Osteoblast (primary cell): ENCODE measurements at places on chromosomes 3 and 15.

- H3K27ac ChIP-seq = peak overlapping the region; percentile 100
- H3K27me3 ChIP-seq = no peaks in the 10 kb centered on the region
- H3K4me3 ChIP-seq = peak overlapping the region; percentile 20
- DNase-seq = peak; percentile 95
- peaks cover 44% of the 10 kb centered on the region for H3K4me1 ChIP-seq
Observed at GRCh38 chr15:62896969-62897486, 145.5 kb upstream of the TPM1 start.

GRCh38 chr3:49013738-49014660, 4.4 kb downstream of the DALRD3 start:
- peak; percentile 89 for DNase-seq
- H3K4me1 ChIP-seq = peaks cover 12% of the 10 kb centered on the region
- H3K27me3 ChIP-seq = no peaks in the 10 kb centered on the region
- no peak overlapping the region for H3K27ac ChIP-seq

GRCh38 chr15:66822114-66822513, 120.1 kb downstream of the SMAD6 start:
- DNase-seq = peak; percentile 46
- no peak overlapping the region for H3K4me3 ChIP-seq
- H3K4me1 ChIP-seq = peaks cover 22% of the 10 kb centered on the region
- no peaks in the 10 kb centered on the region for H3K27me3 ChIP-seq

DNA sequence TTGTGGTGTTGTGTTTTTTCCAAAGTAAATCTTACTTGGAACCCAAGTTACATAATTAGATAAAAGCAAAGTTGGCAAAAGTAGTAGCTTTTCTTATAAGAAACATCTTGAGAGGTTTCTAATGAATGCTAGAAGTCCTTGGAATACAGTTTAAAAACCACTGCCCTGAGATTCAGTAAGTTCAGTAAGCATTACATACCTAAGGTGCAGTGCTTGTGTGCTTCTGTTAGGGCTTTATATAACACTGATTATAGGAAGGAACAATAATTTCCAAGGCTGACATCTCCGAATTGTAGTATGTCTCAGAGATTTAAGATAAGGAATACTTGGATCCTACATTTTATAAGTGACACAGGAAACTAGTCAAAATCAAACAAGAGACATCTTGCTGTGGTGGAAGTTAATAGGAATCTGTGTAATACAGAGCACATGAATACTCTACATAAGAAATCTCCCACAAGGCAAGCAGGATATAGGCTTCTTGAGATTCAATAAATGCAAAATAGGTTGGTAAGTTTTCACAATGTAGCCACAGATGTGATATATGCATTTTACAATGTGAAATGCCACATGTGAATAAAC, 268.2 kb downstream of the LSAMP start:
- DNase-seq = no peak
- no peaks in the 10 kb centered on the region for H3K4me1 ChIP-seq

DNA sequence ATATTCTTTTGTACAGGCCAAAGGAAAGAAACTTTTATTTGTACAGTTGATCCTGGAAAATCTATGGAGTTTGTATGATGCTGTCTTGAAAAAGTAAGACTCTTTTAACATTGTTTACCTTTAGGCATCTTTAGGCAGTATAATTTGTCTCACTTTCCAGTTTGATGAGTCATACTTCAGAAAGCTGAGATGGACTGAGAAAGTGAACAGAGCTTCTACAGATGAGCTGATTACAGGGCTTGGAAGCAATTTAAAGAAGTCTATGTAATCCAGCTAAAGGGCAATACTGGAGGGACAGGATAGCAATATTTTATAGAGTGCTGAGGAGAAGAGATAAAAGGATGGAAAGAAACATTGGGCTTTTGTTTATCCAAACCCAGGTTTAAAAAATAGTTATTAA, 123.5 kb upstream of the GOLGA6L4 start:
- no peak overlapping the region for H3K4me3 ChIP-seq
- no peak overlapping the region for H3K27ac ChIP-seq
- no peaks in the 10 kb centered on the region for H3K4me1 ChIP-seq
- DNase-seq = no peak
- H3K27me3 ChIP-seq = no peaks in the 10 kb centered on the region
- H3K36me3 ChIP-seq = no peaks in the 10 kb centered on the region

- H3K4me1 ChIP-seq = peaks cover 15% of the 10 kb centered on the region
- no peak overlapping the region for H3K27ac ChIP-seq
- H3K4me3 ChIP-seq = no peak overlapping the region
- peak; percentile 82 for DNase-seq
- H3K36me3 ChIP-seq = no peaks in the 10 kb centered on the region
Observed at GRCh38 chr3:47007482-47008233, 28.2 kb downstream of the NBEAL2 start.

GRCh38 chr3:51982838-51983577, at the start of gene ACY1:
Gene ACY1 (plus strand): TSS chr3:51983535. CDS start chr3:51984065, 530 bp downstream.
- peak within 1 kb of the TSS; percentile 74 for H3K4me3 ChIP-seq
- peaks cover 22% of the 10 kb centered on the region for H3K4me1 ChIP-seq
- H3K27ac ChIP-seq = peak within 1 kb of the TSS; percentile 85
- no peaks in the 10 kb centered on the region for H3K36me3 ChIP-seq

DNA sequence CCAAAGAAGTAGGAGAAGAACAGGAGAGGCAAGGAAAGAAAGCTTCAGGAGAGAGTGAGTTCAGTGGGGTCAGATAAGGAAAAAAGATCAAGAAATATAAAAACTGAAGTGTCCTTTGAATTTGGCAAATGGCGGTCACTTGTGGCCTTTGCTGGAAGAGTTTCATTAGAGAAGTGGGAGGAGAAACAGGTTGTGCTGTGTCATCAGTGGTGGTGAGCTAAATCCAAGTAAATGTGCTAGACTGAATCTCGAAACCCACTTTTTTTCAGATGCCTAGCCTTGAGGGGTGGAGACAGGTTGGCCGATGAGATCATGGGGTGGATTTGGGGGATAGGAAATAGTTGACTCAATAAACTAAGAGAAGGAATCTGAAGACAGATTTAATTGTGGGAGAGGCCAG, 43.7 kb downstream of the CHRD start:
- no peak for DNase-seq
- H3K27me3 ChIP-seq = peaks cover 16% of the 10 kb centered on the region
- no peak overlapping the region for H3K4me3 ChIP-seq
- H3K27ac ChIP-seq = no peak overlapping the region
- no peaks in the 10 kb centered on the region for H3K36me3 ChIP-seq
- H3K4me1 ChIP-seq = peaks cover 5% of the 10 kb centered on the region

DNA sequence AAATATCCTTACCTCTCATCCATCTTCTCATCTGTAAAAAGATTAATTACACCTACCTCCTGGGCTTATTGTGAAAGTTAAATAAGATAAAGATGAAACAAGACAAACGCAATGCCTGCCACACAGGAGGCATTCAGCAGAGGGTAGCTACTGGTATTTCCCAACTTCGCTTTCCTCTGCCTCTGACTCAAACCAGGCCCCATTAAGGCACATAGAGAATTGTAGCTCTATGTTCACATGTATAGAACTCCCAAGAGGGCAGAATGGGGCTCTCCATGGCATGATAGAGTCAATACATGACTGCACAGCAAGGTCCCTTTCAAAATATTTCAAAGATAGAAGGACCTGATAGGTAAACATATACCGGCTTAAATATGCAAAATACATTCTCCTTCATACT, 1.4 kb downstream of the LYSMD2 start:
- no peak overlapping the region for H3K4me3 ChIP-seq
- H3K36me3 ChIP-seq = no peaks in the 10 kb centered on the region
- DNase-seq = no peak
- no peaks in the 10 kb centered on the region for H3K27me3 ChIP-seq

DNA sequence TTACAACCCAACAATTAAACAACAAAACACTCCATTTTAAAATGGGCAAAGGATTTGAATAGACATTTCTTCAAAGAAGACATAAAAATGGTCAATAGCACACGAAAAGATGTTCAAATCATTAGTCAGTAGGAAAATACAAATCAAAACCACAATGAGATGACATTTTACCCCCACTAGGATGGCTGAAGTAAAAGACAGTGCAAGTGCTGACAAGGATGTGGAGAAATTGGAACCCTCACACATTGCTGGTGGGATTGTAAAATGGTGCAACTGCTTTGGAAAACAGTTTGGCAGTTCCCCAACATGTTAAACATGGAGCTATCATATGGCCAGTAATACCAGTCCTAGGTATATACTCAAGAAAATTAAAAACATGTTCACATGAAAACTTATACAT, 11.6 kb downstream of the GALNT15 start:
- H3K27ac ChIP-seq = no peak overlapping the region
- peaks cover 16% of the 10 kb centered on the region for H3K4me1 ChIP-seq
- no peak overlapping the region for H3K4me3 ChIP-seq
- no peaks in the 10 kb centered on the region for H3K27me3 ChIP-seq

DNA sequence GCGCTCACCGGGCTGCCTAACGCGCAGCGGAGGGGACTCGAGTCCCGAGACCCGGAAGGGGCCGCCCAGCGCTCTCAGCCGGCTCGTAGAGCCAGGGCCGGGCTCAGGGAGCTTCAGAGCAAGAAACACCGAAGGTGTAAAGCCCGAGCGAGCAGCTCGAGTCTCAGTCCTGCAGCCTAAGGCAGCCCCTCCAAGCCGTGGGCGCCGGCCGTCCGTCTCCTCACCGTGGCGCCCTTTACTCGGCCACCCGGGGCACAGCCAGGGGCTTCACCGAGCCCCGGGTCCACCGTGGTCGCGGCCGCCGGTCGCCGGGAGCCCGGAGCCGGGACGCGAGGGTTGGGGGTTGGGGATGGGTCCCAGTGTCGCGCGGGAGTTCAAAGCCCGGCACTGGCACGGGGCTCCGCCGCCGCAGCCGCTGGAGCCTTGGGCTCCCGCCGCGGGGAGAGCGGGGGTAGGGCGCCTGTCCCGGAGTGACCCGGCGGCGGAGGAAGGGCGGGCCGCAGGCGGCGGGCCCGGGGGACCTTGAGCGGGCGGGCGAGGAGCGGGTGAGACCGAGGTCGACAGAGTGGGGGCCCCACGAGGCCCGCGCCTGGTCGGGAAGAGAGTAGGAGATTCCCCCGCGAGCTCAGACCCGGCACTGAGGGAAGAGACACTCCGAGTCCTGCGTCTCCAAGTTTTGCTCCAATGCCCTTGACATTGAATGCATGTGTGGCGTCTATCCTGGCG, 26.9 kb upstream of the THRB start:
- H3K4me1 ChIP-seq = no peaks in the 10 kb centered on the region
- DNase-seq = no peak
- peak overlapping the region; percentile 51 for H3K4me3 ChIP-seq
- no peaks in the 10 kb centered on the region for H3K36me3 ChIP-seq

DNA sequence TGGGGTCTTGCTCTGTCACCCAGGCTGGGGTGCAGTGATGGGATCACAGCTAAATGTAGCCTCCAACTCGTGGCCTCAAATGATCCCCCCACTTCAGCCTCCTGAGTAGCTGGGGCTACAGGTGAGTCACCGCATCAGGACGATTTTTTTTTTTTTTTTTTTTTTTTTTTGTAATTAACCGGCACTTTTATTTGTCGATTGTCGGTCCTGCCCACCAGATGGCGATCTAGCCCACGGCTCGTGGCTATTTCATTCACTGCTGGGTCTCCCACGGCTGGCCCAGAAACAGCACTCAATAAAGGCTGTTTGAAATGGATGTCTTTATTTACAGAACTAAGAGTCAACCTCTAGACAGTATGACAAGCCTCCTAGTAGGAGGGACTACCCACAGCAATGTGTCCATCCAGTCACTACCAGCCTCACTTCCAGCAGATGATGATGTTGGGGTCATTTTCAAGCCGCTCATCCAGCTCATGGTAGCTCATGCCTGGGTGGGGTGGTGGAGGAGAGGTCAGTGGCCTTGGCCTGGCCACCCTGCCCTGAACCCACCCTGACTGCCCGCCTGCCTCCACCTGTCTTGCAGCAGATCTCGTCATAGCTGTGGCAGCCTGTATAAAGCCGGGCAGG, 1.8 kb upstream of the ZMYND10 start:
- H3K27me3 ChIP-seq = no peaks in the 10 kb centered on the region
- no peak overlapping the region for H3K4me3 ChIP-seq
- H3K27ac ChIP-seq = peak overlapping the region; percentile 29

- no peaks in the 10 kb centered on the region for H3K4me1 ChIP-seq
- no peak overlapping the region for H3K27ac ChIP-seq
- no peaks in the 10 kb centered on the region for H3K27me3 ChIP-seq
Observed at GRCh38 chr3:58111513-58112184, 99.1 kb downstream of the DNASE1L3 start.

GRCh38 chr15:87343966-87344365, 912.6 kb downstream of the NTRK3 start:
- H3K36me3 ChIP-seq = no peaks in the 10 kb centered on the region
- no peak for DNase-seq
- H3K27me3 ChIP-seq = no peaks in the 10 kb centered on the region
- no peak overlapping the region for H3K27ac ChIP-seq
- H3K4me1 ChIP-seq = peaks cover 5% of the 10 kb centered on the region

DNA sequence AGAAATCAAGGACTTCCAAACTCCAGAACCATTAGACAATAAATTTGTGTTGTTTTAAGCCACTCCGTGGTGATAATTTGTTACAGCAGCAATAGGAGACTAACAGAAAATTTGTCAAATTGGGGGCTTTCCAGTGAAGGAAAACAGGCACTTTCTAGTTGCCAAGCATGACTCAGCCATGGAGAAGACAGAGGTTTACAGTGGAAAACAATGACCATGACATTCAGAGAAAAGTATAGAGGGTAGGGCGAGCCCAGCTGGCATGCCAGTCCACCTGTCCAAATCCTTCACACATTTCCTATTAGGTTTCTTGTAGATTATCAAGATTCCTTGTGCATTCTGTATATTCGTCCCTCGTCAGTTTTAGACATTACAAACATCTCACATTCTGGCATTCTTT, 24.9 kb downstream of the SLCO2A1 start:
- no peak overlapping the region for H3K4me3 ChIP-seq
- H3K27me3 ChIP-seq = peaks cover 5% of the 10 kb centered on the region
- no peak overlapping the region for H3K27ac ChIP-seq
- no peaks in the 10 kb centered on the region for H3K36me3 ChIP-seq
- DNase-seq = peak; percentile 77

DNA sequence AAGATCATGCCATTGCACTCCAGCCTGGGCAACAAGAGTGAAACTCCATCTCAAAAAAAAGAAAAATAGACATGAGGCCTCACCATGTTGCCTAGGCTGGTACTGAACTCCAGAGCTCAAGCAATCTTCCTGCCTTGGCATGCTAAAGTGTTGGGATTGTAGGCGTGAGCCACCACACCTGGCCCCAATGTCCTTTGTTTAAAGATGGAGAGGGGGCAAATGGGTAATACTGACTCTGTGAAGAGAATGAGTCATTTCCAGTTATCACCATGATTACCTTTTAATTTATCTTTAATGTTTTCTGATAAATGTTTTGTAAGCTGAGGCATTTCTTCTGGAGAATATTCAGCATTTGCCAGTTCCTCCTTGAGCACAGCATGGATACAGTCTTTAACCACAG, 2.2 kb downstream of the DYNLT2B start:
- H3K27ac ChIP-seq = no peak overlapping the region
- no peak overlapping the region for H3K4me3 ChIP-seq
- H3K27me3 ChIP-seq = no peaks in the 10 kb centered on the region
- no peaks in the 10 kb centered on the region for H3K36me3 ChIP-seq

DNA sequence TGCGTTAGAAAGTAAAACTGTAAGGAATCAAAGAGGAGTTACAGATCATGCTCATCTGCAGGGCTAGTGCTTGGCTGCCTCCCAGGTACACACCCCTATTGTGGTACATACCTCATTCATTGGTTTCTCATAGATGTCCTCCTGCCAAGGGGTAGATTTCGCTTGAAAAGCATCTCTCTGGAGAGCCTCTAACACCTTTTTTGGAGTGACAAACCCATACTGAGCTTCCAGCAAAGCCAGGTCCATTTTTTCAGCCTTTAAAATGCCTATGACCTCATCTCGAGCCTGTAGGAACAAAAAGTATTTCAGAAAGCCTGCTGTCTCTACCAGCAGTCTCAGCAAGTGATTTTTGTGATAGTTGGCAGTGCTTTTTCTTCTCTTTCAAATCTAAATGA, 112.1 kb downstream of the CMSS1 start:
- no peak overlapping the region for H3K27ac ChIP-seq
- DNase-seq = no peak
- no peak overlapping the region for H3K4me3 ChIP-seq
- no peaks in the 10 kb centered on the region for H3K36me3 ChIP-seq
- peaks cover 20% of the 10 kb centered on the region for H3K4me1 ChIP-seq
- no peaks in the 10 kb centered on the region for H3K27me3 ChIP-seq
